Activated T-cell treated with anti-CD3 and anti-CD28 coated beads, Interleukin-2, amount 50 U/mL, for 48 hours (primary cell): ENCODE measurements at places on chromosomes 2 and 18.

- no peak for DNase-seq
Observed at GRCh38 chr2:190959911-190960788, 53.8 kb downstream of the STAT1 start.

GRCh38 chr2:195017890-195018289 is 639.1 kb upstream of the SLC39A10 start:
- DNase-seq = no peak

- no peak for DNase-seq
Observed at GRCh38 chr2:221169724-221170123, 402.4 kb downstream of the EPHA4 start.

GRCh38 chr18:59468821-59469220 is 109.8 kb upstream of the LMAN1 start:
- no peak for DNase-seq

- no peak for DNase-seq
Observed at GRCh38 chr2:135647836-135648579, 93.6 kb upstream of the UBXN4 start.

DNA sequence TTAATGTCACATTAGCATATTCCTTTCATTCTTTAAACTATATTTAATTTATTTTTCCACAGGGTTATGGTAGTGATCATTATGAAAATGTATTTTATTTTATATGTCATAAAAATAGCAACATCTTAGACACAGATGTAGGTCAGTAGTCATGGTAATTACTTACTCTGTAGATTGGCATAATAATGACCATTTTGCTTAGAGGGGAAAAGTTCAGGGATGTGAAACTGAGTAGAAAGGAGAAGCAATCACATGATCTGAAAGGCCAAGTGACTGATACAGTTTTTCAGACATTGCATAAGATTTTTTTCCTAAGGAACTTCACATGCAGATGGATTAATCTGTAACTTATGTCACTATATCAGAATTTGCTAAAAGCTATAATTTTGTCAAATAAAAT is 286.9 kb downstream of the CTNNA2 start:
- DNase-seq = no peak

DNA sequence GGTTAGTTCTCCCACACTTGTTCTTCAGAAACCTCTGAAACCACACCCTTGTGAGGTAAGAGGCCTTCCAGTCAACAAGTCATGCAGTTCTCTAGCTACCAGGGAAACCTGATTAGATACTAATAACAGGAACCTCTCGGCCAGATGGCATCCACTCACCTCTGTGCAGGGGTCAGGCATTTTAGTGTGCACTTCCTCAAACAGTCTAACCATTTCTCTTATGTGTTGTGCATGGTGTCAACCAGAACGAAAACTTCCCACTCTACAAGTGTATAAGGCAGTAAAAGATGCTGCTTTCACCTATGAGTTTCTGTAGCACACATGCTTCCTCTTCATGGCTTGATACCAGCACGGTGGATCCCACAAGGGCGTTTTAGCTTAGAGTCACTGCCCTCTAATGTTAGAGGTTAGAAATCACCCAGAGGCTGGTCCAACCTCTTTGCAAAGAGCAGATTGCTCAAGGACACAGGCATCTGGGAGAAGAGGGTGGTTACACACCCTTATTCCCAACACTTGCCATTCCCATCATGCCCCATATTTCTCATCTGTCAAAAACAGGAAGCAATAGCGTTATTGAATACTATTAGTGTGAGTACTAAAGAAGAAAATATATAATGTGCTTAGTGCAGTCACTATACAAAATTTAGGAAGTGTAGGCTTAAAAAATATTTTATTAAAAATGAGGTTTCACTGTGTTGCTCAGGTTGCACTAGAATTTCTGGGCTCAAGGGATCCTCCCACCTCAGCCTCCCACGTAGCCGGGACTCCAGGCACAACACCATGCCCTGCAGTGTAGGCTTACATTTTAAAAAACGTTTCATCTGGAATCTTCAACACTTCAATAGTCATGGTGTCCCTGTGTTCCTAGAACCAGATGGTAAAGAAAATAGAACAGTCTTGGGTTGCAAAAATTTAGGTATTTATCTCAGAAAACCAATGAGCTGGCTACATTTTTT is 34.5 kb upstream of the RAB31 start:
- peak; percentile 57 for DNase-seq

- DNase-seq = no peak
Observed at GRCh38 chr2:240204431-240205276, 64.2 kb upstream of the OTOS start.

DNA sequence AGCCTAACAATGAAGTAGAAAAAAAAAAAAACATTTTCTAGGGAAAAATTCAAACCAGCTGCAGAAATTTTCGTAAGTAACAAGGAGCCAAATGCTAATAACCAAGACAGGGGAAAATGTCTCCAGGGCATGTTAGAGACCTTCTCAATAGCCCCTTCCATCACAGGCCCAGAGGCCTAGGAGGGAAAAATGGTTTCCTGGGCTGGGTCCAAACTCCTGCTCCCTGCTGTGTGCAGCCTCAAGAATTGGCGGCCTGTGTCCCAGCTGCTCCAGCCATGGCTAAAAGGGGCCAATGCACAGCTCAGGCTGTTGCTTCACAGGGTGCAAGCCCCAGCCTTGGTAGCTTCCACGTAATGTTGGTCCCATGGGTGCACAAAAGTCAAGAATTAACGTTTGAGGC is 266.2 kb downstream of the ZEB2 start:
- no peak for DNase-seq

GRCh38 chr18:24669015-24669414 is 208.6 kb downstream of the HRH4 start:
- no peak for DNase-seq

DNA sequence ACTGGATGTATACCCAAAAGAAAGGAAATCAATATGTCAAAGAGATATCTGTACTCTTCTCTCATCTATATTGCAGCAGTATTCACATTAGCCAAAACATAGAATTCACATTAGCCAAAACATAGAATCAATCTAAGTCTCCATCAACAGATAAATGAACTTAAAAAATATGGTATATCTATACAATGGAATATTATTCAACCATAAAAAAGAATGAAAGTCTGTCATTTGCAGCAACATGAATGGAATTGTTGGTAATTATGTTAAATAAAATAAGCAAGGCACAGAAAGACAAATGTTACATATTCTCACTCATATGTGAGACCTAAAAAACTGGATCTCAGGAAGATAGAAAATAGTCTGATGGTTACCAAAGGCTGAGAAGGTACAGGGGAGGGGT is 212.1 kb upstream of the ZC3H15 start:
- no peak for DNase-seq

DNA sequence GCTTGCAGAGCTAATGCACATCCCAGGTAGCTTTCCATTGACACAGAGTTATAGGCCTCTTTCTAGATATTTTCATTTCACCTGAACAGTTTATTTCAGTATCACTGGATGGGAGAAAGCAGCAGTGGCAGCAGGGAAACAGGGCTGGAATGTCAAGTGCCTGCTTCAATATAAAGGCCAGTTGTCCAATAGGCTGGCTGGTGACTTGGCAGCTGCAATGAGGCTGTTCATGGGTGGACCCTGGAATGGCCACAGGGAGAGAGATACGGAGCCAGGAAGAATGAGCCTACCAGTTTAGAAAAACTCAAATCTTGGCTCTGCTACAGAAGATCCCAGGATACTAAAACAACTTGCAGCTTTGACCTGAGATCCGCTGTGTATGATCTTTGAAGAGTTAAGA is 185.0 kb downstream of the BCL11A start:
- no peak for DNase-seq

DNA sequence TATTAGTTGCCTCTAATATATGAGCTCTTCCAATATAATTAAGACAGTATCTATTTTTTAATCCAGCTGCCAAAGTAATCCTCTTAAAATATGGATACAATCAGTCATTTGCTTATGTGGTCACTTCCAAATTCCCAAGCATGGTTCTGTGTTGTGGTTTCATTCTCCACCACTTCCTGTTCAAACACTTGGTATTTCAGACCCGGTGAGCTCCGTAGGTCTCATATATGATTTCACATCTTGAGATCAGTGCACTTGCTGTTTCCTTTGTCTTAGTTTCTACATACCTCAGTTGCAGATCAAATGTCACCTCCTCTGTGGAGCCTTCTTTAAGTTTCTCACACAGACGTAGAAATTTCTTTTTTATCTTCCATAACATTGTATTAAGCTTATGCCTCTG is 254.2 kb downstream of the KCNS3 start:
- DNase-seq = no peak

- no peak for DNase-seq
Observed at GRCh38 chr2:181077128-181077709, 96.8 kb downstream of the UBE2E3 start.

DNA sequence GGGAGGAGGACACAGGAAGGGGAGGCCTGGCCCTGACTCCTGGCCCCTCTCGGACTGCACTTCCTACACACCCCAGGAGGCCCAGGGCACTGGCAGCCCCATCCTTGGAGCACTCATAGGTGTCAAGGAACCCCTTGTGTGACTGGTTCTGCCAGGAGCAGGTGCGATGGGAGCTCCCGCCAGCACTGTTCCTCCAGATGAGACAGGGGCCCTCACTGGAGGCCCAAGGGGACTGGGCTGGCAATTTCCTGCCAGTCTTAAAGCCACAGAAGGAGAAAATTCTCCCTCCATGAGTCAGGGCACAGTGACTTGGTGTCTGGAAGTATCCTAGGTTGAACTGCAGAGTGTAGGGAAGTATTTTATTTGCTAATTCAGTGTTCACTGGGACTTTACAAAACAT is 42.8 kb upstream of the MAL start:
- DNase-seq = no peak

- DNase-seq = no peak
Observed at GRCh38 chr18:80145196-80145804, 36.2 kb downstream of the ADNP2 start.

DNA sequence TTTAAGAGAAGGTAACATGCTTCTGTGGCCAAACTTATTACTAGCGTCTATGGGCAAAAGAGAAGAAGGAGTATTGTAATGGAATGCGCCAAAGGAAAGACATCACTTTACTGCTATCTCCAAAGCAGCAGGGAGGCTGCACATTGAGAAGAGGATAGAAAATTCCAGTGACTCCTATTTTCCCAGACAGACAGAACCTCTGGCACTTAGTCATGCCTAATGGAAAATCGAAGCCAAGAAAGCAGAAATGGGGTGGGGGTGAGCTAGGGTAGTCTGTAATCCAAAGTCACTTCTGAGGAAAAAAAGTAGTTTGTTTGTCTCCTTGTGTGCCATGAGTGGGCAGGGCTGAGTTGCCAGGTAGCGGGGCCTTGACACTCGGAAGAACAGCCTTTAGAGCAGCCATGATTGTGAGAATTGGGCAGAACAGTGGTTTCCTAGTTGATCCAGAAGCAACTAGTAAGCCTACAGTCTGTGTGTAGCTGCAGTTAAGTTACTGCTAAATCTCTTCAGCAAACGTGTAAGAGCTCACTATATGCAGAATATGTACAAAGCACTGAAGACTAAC is 79.4 kb upstream of the FOSL2 start:
- no peak for DNase-seq

GRCh38 chr2:234422981-234423431 is 73.9 kb downstream of the ARL4C start:
- DNase-seq = peak; percentile 52

DNA sequence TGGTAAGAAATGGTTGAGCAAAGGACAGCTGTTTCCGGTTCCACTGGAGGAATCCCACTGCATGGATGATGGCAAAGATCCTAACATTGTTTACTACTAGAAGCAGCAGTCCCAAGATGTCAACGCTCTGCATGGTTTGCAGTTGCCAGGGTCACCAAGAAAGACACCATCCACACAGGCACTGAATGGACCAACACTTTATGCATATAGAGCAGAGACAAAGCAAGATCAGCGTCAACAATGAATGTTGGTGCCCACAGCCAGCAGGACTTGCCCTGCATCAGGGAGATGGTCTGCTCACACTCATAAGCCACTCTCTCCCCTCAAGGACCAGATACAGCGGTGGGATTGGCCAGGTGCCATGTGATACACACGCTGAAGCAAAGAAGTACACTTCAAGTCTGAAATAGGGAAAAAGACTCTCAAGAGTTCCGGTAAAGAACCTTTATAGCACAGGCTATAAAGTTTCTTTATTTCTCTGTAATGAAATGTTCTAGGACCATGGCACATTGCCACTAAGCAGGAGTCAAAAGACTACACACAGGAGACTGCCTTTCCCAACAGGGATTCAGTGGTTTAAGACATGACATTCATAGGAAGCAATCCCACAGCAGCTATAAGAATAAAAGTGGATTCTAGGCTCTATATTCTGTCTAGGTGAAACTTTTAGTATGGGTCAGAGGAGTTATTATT is 133.2 kb upstream of the EPHA4 start:
- no peak for DNase-seq

- DNase-seq = no peak
Observed at GRCh38 chr2:129056309-129056958, 737.8 kb upstream of the HS6ST1 start.

DNA sequence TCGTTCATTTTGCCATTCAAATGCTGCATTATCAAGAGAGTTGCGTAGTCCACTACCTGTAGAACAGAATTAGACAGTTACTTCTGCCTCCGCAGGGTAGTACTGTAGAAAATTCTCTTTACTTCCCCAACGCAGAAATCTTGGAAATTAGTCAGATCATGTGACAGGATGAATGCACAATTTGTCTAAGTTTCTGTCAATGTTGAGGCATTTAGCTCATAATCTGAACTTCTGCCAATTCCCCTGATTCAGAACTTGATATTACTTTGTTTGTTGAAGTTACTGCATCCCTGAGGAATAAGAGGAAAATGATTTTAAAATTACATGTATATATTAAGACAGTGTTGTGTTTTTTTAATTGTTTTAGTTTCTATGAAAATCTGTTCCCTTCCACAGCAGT is 83.4 kb downstream of the TTC27 start:
- DNase-seq = no peak

GRCh38 chr2:121429119-121429903 is 101.4 kb upstream of the RNU4ATAC start:
- DNase-seq = no peak

DNA sequence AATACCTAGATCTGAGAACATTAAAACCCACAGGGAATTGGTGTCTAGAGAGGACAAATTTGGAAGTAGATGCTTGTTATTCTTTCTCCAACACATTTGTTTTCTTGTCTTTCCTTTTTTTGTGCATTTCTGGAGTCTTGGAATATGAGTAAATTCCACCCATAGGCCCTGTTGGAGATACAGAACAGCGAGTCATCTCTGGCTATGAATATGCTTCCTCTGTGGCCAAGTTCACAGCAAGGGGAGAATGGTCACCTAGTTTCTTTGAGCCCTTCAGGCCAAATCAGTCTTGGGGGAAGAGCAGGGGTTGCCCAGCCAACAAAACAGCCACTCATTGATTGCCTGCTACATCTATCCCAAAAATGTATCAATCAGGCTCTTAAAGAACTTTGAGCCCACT is 31.3 kb downstream of the SP140L start:
- DNase-seq = no peak

- no peak for DNase-seq
Observed at GRCh38 chr2:134836986-134837385, 1.4 kb upstream of the ACMSD start.

GRCh38 chr18:70019991-70020390 is 72.3 kb upstream of the CD226 start:
- DNase-seq = no peak
